ENCODE measurements at places on chromosomes 6 and 20.

- DNase-seq = no peak
Measured at GRCh38 chr6:108755257-108756240, 92.7 kb upstream of the ARMC2 start.

- DNase-seq = no peak
Measured at GRCh38 chr6:37188962-37189510, 19.1 kb downstream of the PIM1 start.

- DNase-seq = peak; percentile 76
Measured at GRCh38 chr6:38493931-38494547, 145.7 kb downstream of the BTBD9 start.

DNA sequence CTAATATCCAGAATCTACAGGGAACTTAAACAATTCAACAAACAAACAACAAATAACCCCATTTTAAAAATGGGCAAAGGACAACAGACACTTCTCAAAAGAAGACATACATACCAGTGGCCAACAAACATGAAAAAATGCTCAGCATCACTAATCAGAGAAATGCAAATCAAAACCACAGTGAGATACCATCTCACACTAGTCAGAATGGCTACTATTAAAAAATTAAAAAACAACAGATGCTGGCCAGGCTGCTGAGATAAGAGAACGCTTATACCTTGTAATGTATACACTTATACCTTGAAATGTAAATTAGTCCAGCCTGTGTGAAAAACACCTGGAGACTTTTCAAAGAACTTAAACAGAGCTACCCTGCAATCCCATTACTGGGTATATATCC, 166.8 kb downstream of the IBTK start:
- no peak for DNase-seq

- no peak for DNase-seq
Measured at GRCh38 chr6:28586324-28586723, 60.6 kb downstream of the GPX5 start.

- DNase-seq = no peak
Measured at GRCh38 chr20:38060536-38060935, 27.0 kb downstream of the RPRD1B start.

DNA sequence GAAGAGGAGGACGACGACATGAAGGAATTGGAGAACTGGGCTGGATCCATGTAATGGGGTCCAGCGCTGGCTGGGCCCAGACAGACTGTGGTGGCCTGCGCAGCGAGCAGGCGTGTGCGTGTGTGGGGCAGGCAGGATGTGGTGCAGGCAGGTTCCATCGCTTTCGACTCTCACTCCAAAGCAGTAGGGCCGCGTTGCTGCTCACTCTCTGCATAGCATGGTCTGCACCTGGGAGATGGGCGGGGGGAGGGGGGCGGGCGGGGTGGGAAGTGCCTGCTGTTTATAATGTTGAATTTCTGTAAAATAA, 42.3 kb downstream of the CHMP4B start:
- DNase-seq = no peak

GRCh38 chr6:165219629-165220028, 89.8 kb downstream of the C6orf118 start:
- no peak for DNase-seq

DNA sequence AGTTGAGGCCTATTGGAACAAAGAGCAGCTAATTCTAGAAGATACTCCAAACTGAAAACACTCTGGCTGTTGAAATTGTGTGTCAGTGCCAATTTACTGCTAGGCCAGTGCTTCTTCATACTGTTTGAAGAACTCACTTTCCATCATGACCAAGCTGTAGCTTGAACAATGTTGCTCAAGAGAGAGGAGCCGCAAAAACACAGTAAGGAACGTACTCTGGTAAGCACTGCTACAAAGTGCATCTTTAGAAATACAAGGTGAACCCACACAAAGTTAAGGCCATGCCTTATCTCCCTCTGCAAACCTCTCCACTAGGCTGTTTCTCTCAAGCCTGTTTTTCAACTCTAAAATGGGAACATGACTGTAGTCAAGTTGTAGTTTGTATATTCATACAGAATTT, 74.5 kb upstream of the TULP1 start:
- no peak for DNase-seq

DNA sequence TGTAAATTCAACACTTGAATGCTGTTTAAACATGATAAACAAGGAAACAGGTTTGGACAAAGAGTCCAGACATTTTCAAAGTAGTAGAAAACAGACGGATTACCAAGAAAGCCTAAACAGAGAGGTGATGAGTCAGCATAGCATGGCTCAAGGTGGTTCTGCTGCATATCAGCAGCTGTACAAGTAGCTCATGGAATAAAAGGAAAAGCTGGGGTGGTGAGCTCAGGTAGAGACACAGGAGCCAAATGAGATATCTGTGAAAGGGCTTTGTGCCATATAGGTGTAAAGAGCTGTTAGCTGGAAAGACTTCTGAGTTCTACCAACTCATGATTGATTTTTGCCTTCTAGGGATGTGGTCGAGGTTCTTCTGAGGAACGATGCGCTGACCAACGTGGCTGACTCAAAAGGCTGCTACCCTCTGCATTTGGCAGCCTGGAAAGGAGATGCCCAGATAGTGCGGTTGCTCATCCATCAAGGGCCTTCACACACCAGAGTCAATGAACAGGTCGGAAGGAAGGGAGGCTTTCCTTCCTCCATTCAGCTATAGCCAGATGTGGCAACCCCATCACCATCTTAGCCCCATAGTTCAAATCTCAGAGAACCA, 80.7 kb downstream of the ANKS1A start:
- no peak for DNase-seq

DNA sequence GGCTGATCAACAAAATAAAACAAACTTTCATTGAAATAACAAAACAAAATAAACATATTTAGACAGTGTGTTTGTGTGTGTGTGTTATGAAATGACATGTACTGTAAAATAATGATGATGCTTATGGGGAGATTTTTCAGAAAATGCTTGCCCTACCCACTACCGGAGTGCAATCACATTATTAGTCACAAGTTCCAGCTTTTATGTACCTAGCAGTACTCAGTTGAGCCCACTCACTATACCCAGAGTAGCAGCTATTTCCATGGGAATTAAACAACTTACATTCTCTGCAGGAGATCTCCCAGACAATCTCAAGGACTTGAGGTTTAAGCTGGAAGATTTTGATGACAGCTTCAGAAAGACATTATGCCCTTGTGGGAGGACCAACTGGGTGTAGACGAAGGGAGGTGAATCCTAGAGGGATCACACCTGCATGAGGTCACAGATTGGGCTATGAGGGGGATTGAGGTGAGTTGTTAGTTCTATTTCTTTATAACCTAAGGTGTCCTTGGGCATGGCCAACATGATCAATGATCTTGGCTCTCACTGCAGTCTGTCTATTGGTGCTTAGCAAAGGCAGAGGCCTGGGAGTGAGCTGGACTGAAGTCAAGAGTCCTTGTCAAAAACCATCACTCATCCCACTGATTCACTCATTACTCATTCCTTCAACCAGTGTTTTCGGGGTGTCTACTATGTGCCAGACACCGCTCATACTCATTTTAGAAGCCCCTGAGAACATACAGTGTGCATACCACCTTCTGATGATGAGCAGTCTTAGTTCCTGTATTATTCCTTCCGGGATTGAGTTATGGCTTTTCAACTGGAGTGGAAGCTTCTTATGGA, 6.7 kb upstream of the CLIC5 start:
- no peak for DNase-seq

Measured in CD4-positive, alpha-beta T cell treated with Interleukin-12 subunit alpha and Interleukin-12 subunit beta, for 1 hour (primary cell).